Omental fat pad (tissue), 4 donors: ENCODE measurements at places on chromosomes 16 and 17.

- DNase-seq = no peak
Measured at GRCh38 chr17:63295839-63296590, 150.1 kb downstream of the CYB561 start.

GRCh38 chr17:50097926-50098325 is 2.8 kb downstream of the PDK2 start:
- DNase-seq = no peak

- no peak for DNase-seq
Measured at GRCh38 chr16:60636117-60636516, 1400.1 kb downstream of the CDH8 start.

DNA sequence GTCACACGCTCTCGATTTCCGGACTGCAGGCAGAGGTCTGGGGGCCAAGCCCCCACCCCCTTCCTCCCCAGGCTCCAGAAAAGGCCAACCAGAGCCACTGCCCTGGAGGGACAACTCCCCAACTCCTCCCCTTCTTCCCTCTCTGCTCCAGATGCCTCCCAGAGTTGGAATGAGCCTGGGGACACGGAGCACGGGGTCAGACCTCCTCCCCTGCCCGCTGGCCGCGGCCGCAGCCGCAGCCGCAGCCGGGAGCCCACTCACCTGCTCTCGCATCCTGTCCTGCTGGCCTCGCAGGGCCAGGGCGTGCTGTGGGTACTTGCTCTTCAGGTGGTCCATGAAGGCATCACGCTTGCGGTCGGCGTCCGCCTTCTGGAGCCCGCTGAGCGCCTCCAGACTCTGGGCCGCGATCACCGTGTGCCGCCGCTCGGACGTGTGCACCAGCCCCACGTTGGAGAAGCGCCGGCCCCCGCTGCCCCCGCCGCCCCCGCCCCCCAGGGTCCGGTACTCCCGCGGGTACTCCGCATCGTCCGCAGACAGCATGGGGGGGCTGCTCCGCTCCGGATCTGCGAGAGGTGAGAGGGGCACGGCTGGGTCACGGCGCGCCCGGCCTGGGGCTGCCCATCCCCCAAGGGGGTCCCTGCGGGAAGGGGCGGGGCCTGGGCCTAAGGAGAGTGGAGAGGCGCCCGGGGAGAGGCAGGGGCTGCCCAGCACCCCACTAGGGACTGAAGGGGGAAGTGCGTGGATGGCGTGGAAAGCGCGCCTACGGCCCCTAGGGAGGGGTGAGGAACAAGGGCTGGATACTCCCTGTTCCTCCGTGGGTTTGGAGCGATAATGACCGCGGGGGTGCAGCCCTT is 27.3 kb downstream of the SRCIN1 start:
- no peak for DNase-seq

DNA sequence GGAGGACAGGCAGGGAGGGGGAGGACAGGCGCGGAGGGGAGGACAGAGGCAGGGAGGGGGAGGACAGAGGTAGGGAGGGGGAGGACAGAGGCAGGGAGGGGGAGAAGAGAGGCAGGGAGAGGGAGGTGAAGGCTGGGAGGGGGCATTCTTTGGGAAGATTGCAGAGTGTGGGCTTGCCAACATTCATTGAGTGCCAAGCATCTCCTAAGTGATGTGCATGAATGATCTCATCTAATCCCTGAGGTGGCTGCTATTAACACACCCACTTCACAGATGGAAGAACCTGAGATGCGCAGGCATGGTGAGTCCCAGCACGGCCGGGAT is 58.3 kb downstream of the NT5M start:
- DNase-seq = no peak

DNA sequence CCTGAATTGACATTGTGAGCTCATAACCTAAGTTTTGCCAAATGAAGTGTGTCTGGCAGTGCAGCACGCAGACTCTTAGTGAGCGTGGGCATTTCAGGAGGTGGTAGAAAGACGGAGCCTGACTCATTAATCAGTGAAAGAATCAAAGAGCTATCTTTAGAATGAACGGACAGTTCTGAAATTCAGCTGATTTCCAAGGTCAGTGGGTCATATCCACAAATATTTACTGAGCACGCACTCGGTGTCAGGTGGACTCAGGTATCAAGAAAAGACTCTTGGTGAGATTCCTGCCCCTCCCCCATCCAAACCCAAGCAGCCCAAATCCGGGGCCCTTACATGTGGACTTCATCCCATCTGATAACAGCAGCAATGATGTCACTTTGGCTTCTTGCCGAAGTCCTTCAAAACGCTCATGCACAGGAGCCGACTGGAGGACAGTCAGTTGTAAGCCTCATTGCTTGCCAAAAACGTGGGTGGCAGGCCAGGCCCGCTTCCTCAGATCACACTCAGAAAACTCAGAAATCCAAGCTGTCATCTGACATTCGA is 185.8 kb downstream of the HS3ST3A1 start:
- DNase-seq = no peak

GRCh38 chr17:76395980-76396379 is 11.6 kb downstream of the SPHK1 start:
- DNase-seq = no peak

DNA sequence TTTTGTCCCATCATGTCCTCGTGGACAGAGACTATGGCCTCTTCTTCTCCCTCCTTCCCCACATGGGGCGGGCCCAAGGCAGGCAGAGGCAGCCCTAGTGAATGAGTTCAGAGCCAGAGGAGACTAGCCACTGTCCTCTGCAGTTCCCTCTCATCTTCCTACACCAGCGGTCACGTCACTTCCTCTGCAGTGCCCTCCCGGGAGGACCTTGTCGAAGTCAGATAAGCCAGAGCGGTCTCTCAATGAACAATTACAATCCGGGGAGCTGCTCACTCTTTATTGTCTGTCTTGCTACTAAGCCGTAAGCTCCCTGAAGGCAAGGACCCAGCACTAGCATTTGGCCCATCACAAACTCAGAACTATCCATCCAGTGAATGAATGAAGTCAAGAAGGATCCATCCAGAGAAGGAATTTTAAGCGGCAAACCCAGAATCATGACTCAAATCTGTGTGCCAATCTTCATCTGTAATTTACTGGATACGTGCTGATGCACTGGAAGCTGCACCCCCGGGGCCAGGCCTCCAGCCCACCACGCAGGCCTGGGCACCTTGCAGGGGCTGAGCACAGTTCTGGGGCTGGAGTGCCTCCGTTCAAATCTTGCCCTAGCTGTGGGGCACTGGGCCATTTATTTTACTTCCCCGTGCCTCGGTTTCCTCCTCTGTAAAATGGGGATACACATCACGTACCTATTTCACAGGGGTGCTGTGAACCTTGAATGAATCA is 18.1 kb downstream of the ZNF423 start:
- DNase-seq = no peak

DNA sequence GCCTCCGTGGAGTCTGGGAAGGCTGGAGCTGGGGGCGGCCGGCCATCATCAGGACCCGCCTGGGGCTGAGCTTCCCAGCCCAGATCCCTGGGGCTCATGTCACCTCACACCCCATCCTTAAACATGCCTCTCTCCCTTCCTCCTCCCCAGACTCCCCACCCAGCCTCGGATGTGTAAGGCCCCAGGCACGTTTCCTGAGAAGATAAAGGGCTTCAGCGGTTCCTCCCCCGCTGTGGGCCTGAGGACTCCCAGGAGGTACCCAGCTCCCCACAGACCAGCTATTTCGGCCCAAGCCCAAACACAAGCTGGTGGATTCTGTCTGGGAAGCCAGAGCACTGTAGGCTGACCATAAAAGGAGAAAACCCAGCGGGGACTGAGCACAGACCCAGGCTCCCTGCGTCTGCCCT is 49.2 kb downstream of the MYH11 start:
- no peak for DNase-seq

DNA sequence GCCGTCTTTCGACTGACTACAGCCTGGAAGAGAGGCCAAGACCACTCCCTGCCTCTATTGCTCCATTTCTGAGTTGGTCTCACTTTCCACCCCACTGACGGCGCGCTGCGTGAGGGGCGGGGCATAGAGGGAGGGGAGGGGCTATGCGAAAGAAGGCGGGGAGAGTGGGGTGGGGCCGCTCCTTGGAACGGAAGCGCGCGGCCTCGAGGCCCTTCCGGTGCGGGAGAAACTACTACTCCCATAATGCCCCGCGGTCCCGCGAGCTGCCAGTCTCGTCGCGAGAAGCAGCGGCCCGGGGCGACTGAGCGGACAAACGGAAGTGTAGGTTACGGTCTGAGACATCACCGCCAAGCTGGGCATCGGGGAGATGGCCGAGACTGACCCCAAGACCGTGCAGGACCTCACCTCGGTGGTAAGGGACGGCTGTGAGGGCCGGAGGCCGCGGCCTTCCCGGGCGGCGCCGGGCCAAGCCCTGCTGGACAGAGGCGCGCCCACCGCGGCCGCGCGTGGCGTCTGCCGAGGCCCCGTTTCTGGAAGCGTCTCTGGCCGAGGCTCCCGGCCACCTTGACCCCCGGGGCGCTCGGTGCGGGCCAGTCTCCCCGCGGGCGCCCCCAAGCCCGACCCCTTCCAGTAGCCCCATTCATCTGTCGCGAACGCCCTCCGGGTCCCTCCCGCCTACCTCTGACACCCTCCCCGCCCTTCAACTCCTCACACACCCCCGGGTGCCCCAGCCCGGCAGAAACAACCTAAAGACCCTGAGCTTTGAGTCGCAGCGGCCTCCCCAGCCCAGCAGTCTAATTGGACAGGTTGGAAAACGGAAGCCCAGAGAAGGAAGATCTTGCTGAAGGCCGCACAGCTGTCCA is at the start of gene HSBP1:
TSS of gene HSBP1 (plus strand) at position 269 of the 863 bp plus-strand sequence. CDS start at position 368, 99 bp downstream.
- peak; percentile 85 for DNase-seq

GRCh38 chr16:20774703-20775362 is 11.0 kb downstream of the ACSM3 start:
- DNase-seq = peak; percentile 31

- DNase-seq = peak; percentile 51
Measured at GRCh38 chr17:38749223-38750043, 1.3 kb upstream of the PCGF2 start.

GRCh38 chr16:88289968-88290401 is 92.8 kb upstream of the ZNF469 start:
- DNase-seq = no peak

GRCh38 chr16:56777001-56777400 is 47.1 kb downstream of the NUP93 start:
- no peak for DNase-seq

- DNase-seq = no peak
Measured at GRCh38 chr17:74852237-74853047, 7.2 kb downstream of the GRIN2C start.

GRCh38 chr16:78290395-78290794 is 190.9 kb downstream of the WWOX start:
- DNase-seq = no peak

GRCh38 chr16:80273635-80274538 is 266.9 kb upstream of the DYNLRB2 start:
- no peak for DNase-seq

GRCh38 chr16:56988161-56988947 is 1.0 kb upstream of the NLRC5 start:
- no peak for DNase-seq

DNA sequence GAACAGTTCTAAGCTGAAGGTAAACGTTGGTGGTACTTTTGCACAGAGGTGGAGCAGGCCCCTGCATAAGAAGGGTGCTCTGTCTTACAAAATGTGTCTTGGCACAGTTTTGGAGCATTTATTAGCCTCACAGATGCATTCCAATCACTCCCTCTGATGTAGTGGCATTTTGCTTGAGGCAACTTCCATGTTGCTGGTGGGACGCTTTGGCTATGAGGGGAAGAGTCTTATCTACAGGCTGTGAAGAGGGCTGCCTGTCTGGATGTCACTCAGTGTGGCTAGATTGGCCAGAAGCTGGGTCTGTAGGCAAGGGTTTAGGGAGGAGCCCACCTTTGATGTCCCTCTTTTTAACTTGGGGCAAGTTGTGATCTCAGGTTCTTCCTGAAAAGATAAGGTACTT is 2.6 kb upstream of the RARA start:
- DNase-seq = no peak

DNA sequence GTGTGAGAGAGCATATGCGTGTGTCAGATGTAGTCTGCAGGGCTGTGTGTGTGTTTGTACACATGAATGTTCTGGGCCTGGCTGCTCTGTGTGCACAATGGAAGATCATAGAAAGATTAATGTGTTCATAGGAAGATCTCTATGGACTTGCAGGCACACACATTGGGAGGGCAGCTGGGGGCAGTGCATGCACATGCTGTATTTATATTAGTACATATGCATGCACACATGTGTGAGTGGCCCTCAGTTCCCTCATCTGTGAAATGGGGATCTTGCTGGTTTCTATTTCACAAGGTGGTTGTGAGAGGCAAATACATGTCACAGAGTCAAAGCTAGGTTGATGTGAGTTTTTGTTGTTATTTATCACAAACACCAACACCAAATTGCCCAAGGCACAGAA is 2.1 kb downstream of the CA7 start:
- DNase-seq = no peak

GRCh38 chr17:72487731-72488494 is 367.1 kb downstream of the SOX9 start:
- DNase-seq = no peak

DNA sequence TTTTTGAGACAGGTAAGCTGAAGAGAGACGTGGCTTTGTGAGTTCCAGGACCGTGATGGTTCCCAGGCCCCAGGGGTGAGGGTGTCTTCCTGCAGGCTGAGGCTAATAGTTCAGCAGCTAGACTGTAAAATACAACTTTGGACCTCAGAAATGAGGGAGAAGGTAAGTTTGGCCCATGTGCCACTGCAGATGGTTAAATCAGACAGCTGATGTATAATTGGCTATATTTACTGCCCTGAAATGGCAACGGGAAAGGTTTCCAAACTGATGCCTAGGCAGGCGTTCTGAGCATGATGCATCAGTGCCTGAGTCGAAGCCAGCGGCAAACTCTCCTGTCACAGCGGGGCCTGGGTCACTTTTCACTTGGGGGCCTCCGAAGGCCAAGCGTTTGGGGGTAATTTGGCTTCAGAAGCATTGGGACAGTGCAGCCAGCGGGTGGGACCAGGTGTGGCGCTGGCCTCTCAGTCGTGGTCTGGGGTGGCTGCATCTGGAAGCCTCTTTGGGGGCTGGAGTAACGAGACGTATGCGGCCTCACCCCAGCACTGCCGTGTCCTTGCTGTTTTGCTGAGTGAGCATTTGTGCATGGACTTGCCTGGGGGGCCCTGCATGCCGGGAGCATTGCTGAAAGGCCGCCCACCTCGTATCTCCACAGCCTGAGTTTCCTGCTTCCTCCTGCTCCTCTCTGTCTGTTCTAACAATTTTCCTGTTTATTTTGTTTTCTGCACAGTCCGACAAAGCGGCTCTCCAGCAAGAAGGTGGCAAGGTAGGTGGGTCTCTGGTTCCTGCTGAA is 31.2 kb upstream of the CAPN15 start:
- DNase-seq = no peak

DNA sequence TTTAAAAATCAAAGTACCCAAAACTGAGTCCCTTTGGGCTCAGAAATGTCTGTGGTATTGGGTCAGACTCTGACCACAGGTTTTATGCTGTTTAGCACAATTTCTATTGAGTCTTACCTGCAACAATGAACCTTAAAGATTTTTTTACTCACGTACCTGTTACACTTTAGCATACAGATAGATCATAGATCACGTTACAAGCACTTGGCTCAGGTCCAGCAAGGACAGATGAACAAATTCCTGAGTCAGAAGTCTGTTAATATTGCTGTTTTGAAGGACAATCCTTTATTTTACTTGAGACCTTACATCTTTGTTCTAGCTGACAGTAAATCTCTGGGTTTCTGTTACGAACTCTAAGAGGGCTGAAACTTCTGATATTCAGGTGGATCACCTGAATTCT is 12.8 kb downstream of the SLC7A6OS start:
- DNase-seq = no peak
